ENCODE measurements at places on chromosomes 7 and 10.

DNA sequence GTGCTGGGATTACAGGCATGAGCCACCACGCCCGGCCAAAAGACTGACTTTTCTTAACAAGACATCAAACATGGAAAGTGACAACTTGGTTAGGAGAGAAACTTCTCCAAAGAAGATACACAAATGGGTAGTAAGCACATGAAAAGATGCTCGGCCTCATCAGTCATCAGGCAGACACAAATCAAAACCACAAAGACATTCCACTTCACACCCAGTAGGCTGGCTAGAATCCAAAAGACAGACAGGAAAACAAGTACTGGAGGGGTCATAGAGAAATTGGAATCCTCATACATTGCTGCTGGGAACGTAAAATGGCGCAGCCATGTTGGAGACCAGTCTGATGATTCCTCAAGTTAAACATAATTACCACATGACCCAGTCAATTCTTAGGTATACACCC, 16.4 kb downstream of the SEPHS1 start:
- DNase-seq, result peak; percentile 37

DNA sequence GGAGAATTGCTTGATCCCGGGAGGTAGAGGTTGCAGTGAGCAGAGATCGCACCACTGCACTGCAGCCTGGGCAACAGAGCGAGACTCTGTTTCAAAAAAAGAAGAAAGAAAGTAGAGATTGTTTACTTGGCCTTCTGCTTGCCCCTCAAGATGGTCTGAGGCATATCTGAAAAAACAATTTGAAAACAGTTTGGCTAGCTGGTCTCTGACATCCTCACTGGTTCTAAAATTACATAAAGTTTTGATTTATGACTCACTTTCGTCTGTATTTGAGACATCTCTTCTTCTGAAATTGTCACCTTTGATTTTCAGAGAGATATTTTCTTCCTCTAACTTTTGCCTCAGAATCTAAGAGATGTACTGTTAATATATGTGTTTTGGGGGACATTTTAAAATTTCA, 49.6 kb upstream of the HELLS start:
- no peak for DNase-seq

GRCh38 chr7:17385612-17386011, 87.2 kb downstream of the AHR start:
- DNase-seq, result no peak

DNA sequence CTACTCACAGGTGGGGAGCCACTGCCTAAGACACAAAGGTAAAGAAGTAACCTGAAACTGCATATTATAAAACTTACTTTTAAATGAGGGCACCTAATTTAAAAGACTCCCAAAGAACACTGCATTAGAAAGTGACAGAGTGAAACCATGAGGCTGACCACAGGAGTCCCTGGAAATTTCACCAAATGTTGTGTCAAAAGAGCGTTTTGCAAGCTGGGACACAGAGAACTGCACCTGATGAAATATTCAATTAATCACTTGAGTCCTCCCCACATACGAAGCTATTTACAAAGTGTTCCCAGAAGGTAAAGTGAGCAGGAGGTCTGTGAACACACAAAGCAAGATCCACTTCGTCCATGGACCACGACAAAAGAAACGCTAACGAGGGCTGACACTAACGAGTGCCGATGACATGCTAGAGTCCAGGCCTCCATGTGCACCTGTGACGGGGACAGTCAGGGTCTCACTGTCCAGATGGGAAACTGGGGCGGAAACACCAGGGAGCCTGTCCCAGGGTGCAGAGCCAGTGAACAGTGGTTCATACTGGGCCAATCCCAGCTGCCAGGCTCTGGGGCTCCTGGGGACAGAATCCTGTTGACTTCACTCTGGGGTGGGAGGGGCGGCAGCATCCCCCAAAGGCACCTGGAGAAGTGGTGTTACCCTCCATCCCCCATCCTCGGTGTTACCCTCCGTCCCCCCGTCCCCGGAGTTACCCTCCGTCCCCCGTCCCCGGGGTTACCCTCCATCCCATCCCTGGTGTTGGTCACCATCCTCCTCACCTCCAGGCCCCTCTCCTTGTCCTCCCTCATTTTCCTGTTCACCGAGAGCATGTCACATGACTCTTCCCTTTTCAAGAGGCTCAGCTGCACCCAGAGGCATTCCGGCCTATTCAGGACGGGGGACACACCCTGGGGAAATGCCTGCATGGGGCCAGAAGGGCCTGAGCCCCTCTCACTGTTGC, 63.4 kb downstream of the DIP2C start:
- no peak for DNase-seq

GRCh38 chr7:94941844-94942632, 34.6 kb downstream of the PPP1R9A start:
- no peak for DNase-seq

DNA sequence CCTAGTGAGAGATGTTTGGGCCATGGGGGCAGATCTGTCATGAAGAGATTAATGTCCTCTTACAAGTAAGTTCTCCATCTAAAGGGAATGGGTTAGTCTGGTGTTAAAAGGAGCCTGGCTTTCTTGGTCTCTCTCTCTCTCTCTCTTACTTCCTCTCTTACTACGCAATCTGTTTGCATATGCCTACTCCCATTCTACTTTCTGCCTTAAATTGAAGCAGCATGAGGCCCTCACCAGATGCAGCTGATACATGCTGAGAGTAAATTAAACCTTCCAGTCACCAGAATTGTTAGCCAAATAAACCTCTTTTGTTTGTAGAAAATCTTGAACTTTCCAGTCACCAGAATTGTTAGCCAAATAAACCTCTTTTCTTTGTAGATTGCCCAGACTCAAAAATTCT, 884.1 kb downstream of the NRG3 start:
- DNase-seq, result no peak

DNA sequence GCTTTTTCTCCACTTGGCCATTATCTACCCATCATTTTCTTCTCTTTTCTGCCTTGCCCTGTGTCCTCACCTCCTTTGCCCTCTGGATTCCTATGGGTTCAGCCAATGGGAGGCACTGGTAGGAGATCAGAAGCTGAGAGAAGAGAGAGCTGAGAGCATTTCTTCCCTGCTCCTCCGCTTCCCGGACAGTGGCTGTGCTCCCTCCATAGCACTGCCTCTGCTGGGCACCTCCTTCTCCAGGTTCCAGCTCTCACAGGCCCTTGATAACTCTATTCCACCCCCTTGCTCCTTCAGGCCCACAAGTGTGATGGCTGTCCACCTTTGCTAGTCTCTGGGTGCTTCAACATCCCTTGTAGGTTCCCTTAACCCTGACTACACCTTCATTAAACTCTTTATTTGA, 79.6 kb downstream of the LSM5 start:
- no peak for DNase-seq

DNA sequence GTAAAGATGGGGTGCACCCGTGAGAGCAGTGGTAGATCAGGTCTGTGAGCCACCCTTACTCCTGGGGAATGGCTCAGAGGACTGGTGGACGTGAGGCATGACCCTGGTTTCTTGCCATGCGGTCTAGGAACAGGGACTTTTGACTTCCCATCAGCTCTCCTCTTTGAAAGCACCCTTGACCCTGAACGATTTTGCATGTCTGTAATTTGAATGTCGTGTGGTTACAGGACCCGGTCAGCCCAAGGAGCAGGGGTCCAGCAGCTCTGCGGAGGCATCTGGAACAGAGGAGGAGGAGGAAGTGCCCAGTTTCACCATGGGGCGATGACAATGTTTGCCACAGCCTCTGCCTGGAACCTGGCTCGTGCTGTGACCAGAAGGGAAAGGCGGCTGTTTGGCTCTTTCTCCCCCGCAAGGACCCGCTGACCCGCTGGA, 8.6 kb upstream of the ORAI2 start:
- no peak for DNase-seq

- DNase-seq, result no peak
These were observed 678 bp upstream of the TMEM106B start for GRCh38 chr7:12210179-12211053.

DNA sequence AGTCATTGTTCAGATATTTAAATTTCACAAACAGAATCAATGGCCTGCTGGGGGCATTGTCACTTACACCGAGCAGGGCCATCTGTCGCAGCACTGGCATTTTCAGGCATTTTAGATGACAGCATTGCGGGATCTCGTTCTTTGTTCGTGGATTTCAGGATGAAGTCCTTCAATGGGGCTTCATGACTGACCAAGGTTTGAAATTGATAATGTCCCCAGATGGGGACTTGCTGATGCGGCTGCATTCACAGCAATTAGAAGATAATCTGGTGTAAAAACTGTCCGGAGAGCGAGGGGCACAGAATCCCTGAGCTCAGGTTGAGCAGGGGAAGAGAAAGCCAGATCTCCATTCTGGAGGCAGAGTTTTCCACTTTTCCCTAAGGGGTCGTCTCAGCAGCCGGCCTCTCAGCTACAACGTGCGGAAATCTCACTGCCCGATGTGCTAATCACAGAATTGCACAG, 1.9 kb upstream of the C7orf33 start:
- no peak for DNase-seq

DNA sequence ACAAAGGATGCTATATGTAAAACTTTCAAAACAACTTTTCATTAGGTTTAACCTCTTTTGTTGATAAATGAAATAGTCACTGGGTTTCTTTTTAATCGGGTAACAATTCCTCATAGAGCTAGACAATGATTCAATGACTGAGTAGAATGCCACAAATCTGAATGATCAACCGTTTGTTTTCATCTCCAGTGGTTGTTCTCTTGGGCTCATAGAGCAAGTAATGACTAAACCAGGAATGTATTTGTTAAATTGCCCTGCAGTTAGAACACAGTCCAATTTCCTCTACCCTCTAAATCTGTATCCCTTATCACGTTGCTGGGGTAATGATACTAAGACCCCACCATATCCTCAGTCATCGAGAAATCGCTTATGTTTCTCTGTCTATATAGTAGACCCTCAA, 40.0 kb downstream of the CNNM1 start:
- peak; percentile 36 for DNase-seq

DNA sequence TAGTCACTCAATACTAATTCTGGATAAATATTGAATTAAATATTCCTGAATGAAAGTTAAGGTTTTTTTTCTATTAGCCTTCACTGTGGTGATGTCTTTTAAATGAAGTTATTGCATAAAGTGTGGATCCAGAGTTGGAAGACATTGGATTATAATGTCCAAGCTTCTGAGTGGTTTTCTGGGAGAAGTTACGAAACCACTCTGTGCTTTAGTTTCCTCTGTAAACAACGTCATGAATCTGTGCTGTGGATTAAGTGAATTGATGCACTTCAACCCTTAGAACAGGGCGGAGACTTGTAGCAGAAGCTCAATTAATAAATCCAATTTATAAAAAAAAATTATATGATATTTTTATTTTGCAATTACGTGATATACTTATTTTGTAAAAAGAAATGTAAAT, 271.7 kb downstream of the BICC1 start:
- no peak for DNase-seq

DNA sequence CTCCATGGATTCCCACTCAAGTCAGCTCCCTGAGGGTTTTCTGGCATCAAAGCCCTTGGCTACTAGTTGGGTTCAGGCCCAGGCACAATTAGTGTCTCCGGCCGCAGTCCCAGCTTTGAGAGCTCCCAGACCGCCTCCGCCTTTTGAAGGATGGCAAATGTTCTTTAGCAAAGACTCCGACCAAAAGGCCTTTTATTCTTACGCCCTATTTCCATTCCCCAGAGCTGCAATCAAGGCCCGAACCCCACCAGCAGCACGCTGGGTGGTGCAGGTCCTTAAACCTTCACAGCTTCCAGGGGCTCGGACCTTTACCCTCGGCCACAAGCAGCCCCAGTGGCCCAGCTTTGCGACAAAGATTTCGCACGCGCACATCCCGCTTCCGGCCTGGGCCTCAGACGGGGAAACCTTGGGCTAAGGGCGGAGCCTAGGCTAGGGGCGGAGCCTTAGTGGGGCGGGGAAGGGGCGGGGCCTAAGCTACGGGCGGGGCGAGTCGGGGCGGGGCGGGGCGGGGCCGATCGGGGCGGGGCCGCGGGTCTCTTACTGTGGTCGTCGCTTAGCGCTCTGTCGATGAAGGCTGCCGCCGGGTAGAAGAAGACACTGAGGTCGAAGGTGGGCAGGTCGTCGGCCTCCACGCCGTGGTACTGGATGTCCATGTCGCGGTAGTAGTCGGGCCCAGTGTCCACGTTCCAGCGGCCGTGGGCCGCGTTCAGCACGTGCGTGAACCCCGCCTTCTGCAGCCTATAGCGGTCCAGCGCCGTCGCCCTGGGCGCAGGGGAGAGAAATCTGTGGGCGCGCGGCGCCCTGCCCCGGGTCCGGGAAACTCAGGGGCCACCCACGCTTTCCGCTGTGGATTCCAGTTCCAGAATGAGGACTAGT, 68.0 kb upstream of the SAMD8 start:
- no peak for DNase-seq

GRCh38 chr10:70655316-70655715, 17.0 kb upstream of the ADAMTS14 start:
- no peak for DNase-seq

DNA sequence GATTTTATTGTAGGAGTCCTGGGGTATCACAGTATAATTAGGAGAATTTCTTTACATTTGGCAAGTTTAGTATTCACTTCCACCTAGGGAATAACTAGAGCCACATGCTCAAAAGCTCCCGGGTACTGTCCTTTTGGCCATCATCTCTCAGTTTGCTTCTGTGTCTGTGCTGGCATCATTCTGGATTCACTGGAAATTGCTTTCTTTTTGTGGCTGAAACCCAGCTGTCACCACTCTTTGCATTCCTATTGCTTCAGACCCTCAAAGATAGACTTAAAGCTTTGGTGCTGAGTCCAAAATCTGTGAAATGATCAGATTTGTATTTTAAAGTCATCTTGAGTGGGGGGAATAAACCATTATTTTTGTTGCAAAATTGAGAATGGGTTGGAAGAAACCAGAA, 8.9 kb downstream of the SDK1 start:
- DNase-seq, result no peak

DNA sequence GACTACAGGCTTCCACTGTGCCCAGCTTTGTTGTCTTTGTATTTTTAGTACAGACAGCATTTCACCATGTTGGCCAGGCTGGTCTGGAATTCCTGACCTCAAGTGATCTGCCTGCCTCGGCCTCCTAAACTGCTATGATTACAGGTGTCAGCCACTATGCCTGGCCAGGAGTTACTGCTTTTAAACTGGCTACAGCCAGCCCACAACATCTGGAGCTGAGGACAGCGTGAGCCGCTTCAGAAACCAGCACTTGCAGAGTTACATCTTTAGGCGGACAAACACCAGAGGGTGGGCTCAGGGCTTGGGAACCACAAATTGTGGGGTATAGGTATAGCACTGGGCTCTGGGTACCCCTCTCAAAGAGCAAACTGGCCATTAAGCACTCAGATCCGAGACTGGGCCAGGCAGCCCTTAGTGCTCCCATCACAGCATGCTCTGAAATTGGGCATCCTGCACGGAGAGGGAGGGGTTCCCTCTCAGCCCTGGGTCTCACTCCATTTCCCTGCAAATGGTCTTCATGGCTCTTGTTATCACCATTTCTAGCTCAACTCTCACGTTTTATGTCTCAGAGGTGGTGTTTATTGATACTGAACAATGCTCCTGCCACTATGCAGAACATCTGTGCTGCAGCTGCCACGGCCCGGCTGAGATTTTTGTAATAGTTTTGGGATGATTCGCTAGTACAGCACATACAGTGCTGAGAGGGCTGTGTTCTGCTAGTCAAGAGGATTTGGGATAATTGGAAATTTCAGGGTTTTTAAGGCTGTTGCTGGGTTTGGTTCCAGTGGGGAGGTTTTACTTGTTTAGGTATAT, 146.4 kb upstream of the LYZL2 start:
- peak; percentile 95 for DNase-seq
